ENCODE measurements at places on chromosomes 3 and 15.
A peak's percentile ranks its signal among the peaks of the same experiment; 100 is the strongest.

DNA sequence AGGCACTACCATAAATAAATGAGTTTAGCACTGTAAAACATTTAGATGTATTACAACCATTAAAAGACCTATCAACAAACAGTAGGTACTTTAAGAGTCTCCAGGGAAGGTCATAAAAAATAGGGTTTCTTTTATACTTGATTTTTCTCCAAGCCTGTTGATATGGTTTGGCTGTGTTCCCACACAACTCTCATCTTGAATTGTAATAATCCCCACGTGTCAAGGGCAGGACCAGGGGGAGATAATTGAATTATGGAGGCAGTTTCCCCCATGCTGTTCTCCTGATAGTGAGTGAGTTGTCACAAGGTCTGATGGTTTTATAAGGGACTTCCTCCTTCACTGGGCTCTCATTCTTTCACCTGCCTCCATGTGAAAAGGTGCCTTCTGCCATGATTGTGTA, 468.9 kb upstream of the UBE2E2 start:
- DNase-seq = no peak

DNA sequence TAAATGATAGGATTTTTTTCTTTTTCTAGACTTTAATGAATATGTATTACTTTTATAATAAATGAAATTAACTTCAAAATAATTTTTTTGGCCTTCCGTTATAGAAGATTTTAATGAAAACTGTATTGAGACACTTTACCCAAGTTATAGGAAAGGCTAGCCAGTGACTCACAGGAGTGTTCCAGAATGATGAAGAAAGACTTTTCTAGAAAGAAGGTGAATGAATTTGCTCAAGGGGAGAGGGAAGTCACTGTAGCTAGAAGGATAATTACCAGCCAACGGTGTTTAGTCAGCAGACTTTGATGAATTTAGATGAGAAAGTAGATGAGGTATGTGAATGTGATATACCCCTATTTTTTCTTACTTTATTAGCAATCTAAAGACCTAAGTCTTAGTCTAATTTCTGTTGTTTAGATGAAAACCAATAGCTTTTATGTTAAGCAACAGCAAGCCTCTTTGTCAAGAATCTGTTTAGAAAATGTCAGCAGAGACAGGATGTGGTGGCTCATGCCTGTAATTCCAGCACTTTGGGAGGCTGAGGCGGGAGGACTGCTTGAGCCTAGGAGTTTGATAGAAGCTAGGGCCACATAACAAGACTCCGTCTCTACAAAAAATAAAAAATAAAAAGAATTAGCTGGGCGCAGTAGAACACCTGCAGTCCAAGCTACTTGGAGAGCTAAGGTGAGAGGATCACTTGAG, 3.2 kb downstream of the ALAS1 start:
- no peak for DNase-seq

- no peak for DNase-seq
Measured at GRCh38 chr3:185042312-185043050, 110.4 kb downstream of the C3orf70 start.

DNA sequence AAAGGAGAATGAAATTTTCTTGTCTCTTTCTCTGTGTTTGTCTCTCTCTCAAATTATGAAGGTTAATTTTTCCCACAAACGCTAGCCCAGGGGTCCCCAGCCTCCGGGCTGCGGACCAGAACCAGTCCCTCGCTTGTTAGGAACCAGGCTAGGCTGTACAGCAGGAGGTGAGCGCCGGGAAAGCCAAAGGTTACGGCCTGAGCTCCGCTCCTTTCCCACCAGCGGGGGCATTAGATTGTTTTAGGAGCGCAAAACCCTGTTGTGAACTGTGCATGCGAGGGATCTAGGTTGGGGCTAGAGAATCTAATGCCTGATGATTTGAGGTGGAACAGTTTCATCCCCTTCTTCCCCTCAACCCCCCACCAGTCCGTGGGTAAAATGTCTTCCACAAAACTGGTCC, 74.7 kb upstream of the ZNF385D start:
- no peak for DNase-seq

GRCh38 chr3:42122261-42123011, 31.3 kb downstream of the TRAK1 start:
- DNase-seq = no peak

- DNase-seq = peak; percentile 50
Measured at GRCh38 chr3:98812851-98813374, 49.8 kb downstream of the ST3GAL6 start.

DNA sequence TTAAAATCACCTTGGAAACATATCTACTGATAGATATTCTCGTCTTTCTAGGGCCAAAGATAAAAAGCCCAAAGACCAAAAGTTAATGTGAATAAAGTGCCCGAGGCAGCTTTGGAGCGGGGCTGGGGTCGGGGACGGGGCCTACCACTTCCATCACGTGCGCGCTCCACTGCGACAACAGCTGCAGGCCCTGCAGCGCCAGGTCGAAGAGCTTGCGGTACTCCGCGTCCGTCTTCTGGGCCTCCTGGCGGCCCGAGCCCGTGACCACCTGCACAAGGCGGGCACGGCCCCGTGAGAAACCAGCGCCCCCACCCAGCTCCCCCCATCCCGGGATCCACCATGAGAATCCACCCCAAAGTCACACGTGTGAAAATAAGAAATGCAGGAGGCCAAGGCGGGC, 52.4 kb downstream of the CYFIP1 start:
- no peak for DNase-seq

DNA sequence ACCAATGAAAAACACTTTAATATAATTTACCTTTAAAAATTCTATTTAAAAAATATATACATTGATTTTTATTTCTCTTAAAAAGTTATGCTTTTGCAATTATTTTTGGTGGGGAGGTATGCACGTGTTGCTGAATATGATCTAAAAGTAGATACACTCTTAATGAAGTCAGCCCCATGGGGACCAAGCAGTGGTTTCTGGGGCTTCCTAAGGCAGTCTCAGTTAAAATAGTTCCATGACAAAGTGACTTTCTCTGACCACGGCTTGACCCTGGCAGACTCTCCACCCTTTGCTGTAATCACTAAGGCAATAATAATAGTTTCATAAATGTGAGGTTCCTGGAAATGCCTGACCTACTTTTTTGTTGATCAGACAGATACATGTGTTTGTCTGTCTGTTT, 50.4 kb downstream of the CCR4 start:
- no peak for DNase-seq

- no peak for DNase-seq
Measured at GRCh38 chr3:109728861-109729494, 391.6 kb upstream of the DPPA4 start.

GRCh38 chr3:113002679-113003078, 11.9 kb downstream of the GTPBP8 start:
- DNase-seq = no peak
